Cardiac muscle cell (in vitro differentiated cells and primary cell): ENCODE measurements at places on chromosomes 7 and 10. TPM values are rescaled to one million over a fixed set of nuclear protein-coding genes. Genes with fewer than 3 reads are reported as not detected.

DNA sequence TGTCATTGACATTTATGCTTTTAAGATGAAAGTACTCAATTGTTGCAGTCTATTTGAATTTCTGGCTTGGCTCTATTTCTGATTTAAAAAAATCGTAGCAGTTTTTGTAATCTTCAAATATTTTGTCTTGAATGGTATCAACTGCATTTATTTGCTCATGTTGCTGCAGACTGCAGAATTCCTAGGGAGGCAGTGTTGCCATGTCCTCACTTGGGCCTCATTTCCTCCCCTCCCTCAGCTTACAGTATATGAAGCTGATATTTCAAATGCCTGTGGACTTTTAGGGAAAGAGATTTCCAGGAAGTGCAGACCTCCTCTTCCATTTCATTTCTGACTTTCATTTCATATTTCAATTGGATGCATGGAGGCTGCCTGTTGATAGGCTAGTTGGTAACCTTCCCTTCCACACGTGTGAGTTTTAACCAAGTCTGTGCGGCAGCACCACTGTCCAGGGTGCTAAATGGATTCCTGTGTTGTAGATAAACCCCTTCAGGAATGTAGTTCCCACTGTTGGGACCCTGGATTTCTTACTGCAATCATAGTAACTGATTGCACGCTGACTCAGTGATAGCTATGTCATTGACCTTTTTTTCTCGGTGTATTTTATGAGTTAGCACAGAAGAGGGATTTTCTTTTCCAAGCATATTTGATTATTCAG is 17.5 kb downstream of the VPS50 start:
- DNase-seq: peak; percentile 81

The LRIT1 gene
- polyA plus RNA-seq: not detected in 2 replicates

GRCh38 chr7:146875237-146875785 is 758.7 kb downstream of the CNTNAP2 start:
- no peak for DNase-seq

The IDI2 gene
- polyA plus RNA-seq: 0.20 TPM in 1 of 2 replicates, not detected in the other

- no peak for DNase-seq
Measured at GRCh38 chr7:73717025-73717807, 2.3 kb downstream of the STX1A start.

The AFAP1L2 gene
- polyA plus RNA-seq: 0.75 and 2.6 TPM in 2 replicates

The MRPS24 gene
- polyA plus RNA-seq: 183 and 198 TPM in 2 replicates

GRCh38 chr7:111147708-111148533 is 57.0 kb downstream of the LRRN3 start:
- DNase-seq: no peak

- no peak for DNase-seq
Measured at GRCh38 chr7:1925349-1925748, 255.3 kb downstream of the ELFN1 start.

The FAM131B gene
- polyA plus RNA-seq: 0.14 and 0.26 TPM in 2 replicates

The OPN4 gene
- polyA plus RNA-seq: 0.24 TPM in 1 of 2 replicates, not detected in the other

DNA sequence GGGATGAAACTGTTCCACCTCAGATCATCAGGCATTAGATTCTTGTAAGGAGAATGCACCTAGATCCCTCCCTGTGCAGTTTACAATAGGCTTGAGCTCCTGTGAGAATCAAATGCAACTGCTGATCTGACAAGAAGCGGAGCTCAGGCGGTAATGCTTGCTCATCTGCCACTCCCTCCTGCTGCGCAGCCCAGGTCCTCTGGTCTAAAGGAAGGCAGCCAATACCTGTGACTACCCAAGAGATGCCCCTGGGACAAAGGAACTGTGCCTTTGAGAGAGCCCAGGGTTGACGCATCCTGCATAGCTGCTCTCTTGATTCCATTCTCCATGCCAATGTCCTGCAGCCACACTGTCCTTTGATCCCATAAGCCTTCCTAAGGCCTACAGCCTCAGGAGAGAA is 73.1 kb downstream of the ADCYAP1R1 start:
- DNase-seq: no peak

GRCh38 chr10:132726194-132726593 is 59.8 kb downstream of the NKX6-2 start:
- no peak for DNase-seq

- no peak for DNase-seq
Measured at GRCh38 chr7:45589061-45589460, 14.9 kb downstream of the ADCY1 start.

The MMD2 gene
- not detected in 2 replicates for polyA plus RNA-seq

The SEMA3C gene
- 15.5 and 29.6 TPM in 2 replicates for polyA plus RNA-seq

DNA sequence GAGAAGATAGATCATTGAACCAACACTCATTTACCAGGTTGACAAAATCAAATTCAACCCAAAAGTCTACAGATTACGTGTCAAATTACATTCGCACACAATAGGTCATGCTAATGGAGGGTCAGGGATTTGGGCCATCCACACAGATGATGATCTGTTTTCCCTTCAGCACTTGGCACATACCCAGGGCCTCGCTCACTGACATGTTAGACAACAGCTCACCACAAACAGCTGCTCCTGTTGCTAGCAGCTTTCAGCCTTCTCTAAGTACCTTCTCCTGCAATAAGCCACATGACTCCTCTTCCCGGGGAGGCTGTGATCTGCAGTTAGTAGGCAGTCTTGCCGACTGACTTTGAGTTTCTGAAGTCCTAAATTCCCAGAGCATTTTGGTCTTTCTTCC is 18.4 kb downstream of the NKX2-3 start:
- DNase-seq: peak; percentile 63

- DNase-seq: no peak
Measured at GRCh38 chr7:15820319-15820718, 133.8 kb upstream of the MEOX2 start.

The LRRTM3 gene
- 2.8 and 3.6 TPM in 2 replicates for polyA plus RNA-seq

- no peak for DNase-seq
Measured at GRCh38 chr10:125773687-125774543, 1.7 kb downstream of the MMP21 start.

GRCh38 chr7:93194386-93194785 is 31.9 kb downstream of the HEPACAM2 start:
- no peak for DNase-seq

The EBLN1 gene
- polyA plus RNA-seq: not detected in 2 replicates

The VAX1 gene
- not detected in 2 replicates for polyA plus RNA-seq

DNA sequence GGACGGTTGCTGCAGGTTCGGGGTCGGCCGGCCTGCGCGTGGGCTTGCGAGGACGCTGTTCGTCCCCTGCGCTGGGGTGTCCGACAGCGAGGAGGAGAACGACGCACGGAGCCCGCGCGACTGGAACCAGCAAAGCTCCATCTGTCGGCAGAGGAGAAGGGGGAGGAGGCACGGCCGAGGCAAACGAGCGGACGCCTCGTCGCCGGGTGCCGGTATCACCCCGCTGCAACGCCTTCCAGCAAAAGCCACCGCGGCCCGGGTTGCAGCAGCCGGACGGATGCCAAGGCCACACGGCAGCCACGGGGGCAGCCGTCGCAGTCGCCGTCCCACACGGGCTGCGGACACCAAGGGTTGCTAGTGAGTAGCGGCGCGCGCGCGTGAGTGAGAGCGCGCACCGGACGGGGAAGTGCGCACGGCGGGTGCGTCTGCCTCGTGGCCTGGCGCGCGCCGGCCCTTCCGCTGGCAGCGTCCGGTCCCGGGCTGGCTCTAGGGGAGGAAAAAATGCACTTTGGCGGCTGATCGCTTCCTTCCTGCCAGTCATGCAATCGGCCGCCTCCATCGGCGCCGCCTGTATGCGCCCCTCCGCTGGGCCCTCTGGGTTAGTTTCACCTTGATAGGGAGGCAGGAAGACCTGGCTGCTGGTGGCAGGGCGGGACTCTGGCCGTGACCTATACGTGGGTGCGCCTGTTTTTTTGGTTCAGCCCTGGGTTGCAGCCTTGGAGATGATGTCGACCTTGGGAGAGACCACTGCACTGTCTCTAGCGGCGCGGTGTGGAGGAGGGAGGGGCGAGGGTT is 434 bp downstream of the STAMBPL1 start:
- DNase-seq: peak; percentile 92

DNA sequence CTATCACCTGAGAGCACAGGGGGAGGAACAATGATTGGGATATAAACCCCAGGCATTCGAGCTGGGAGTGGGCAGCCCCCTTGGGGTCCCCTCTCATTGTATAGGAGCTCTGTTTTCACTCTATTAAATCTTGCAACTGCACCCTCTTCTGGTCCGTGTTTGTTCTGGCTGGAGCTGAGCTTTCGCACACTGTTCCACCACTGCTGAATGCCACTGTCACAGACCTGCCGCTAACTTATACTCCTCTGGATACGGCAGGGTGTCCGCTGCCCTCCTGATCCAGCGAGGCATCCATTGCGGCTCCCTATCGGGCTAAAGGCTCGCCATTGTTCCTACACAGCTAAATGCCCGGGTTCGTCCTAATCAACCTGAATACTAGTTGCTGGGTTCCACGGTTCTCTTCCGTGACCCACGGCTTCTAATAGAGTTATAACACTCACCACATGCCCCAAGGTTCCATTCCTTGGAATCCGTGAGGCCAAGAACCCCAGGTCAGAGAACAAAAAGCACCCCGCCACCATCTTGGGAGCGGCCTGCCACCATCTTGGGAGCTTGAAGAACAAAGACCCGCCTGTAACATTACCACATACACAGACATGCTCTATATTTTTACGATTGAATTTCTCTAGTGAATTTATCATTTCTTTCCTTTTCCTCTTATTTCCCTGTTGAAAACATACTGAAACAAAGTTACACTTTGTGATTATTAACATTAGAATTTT is 9.0 kb downstream of the ZWINT start:
- no peak for DNase-seq

GRCh38 chr10:124875596-124875995 is 66.3 kb upstream of the ZRANB1 start:
- no peak for DNase-seq

The SLC25A13 gene
- polyA plus RNA-seq: 30.7 and 37.5 TPM in 2 replicates

DNA sequence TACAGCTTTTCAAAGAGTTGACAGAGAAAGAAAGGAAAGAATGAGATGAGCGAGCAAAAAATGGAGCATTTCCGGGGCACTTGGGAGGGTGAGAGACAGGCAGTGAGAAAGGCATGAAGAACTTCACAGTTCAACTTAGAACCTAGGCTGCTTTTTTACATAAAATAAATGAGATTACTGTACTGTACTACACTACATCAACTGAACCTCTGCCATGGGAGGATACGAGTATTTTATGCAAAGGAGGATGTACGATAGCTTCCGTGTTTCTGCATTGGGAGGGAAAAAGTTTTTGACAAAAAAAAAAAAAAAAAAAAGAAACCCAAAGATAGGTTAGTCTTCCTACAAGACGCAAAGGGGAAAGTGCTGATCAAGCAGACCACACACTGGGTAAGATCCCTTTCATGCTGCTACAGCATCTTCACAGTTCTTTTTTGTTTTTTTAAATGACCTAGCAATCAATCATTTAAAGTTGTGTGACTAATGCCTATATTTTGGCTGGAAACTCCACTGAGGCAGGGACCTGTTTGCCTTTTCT is 88.0 kb downstream of the RAPGEF5 start:
- DNase-seq: no peak
